ENCODE measurements at places on chromosomes 4 and X.

- H3K36me3 ChIP-seq: no peaks in the 10 kb centered on the region
- peak; percentile 25 for DNase-seq
- H3K27ac ChIP-seq: no peak overlapping the region
- H3K27me3 ChIP-seq: no peaks in the 10 kb centered on the region
These were observed 11.2 kb upstream of the GNRHR start for GRCh38 chr4:67765401-67765800.

DNA sequence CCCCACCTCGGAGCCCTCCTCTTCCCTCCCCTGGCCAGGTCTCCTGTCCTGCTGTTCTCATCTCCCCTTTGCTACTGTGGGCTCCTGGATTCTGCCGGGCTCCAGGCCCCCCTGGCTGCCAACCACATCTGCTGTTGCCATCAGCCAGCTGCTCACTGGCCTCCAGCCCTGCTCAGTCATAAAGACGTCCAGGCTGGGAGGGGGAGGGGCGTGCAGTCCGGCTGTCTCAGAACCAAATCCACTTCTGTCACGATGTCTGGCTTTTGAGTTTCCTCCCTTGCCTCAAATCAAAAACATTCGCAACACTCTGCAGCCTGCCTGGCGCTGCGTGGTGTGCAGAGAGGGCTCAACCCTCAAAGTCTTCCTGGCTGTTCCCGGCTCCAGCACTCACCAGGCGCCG is 7.1 kb downstream of the RASL11B start:
- no peak overlapping the region for H3K4me3 ChIP-seq
- no peaks in the 10 kb centered on the region for H3K27me3 ChIP-seq
- peak; percentile 93 for DNase-seq

GRCh38 chr4:116982656-116983055 is 102.7 kb downstream of the TRAM1L1 start:
- no peaks in the 10 kb centered on the region for H3K27me3 ChIP-seq
- H3K36me3 ChIP-seq: no peaks in the 10 kb centered on the region
- no peak overlapping the region for H3K4me3 ChIP-seq
- no peak overlapping the region for H3K27ac ChIP-seq
- peak; percentile 50 for DNase-seq

GRCh38 chr4:112847781-112848180 is 201.7 kb upstream of the ANK2 start:
- peaks cover 3% of the 10 kb centered on the region for H3K36me3 ChIP-seq
- H3K27me3 ChIP-seq: no peaks in the 10 kb centered on the region
- no peak for DNase-seq
- no peak overlapping the region for H3K27ac ChIP-seq
- no peaks in the 10 kb centered on the region for H3K4me1 ChIP-seq

GRCh38 chrX:105872941-105873340 is 50.6 kb downstream of the NRK start:
- H3K27me3 ChIP-seq: peaks cover 3% of the 10 kb centered on the region
- H3K27ac ChIP-seq: peak overlapping the region; percentile 49
- DNase-seq: peak; percentile 70
- H3K4me1 ChIP-seq: peaks cover 8% of the 10 kb centered on the region
- no peaks in the 10 kb centered on the region for H3K36me3 ChIP-seq

- H3K36me3 ChIP-seq: no peaks in the 10 kb centered on the region
- no peaks in the 10 kb centered on the region for H3K4me1 ChIP-seq
- H3K27me3 ChIP-seq: no peaks in the 10 kb centered on the region
- no peak overlapping the region for H3K27ac ChIP-seq
These were observed 726.6 kb downstream of the TRAM1L1 start for GRCh38 chr4:116358633-116359222.

DNA sequence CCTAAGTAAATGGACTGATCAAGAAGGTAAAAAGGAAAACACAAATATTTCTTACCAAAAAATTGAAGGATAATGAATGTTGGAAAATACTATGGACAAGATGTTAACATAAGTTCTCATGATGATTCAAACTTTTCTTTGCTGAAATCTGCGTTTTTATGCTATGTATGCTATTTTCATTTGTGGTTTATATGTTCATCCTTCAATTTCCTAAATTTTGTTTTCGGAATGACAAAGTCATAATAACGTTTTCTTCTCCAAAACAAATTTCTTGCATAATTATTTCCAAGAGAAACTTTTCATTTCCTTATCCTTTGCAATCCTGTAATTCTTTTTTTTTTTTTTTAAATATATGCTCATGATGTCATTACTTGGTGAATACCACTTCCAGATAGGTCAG is 7.8 kb downstream of the PF4V1 start:
- no peak overlapping the region for H3K4me3 ChIP-seq
- no peaks in the 10 kb centered on the region for H3K4me1 ChIP-seq

- H3K27ac ChIP-seq: no peak overlapping the region
- H3K36me3 ChIP-seq: no peaks in the 10 kb centered on the region
- DNase-seq: no peak
- H3K27me3 ChIP-seq: peaks cover 3% of the 10 kb centered on the region
These were observed 45.9 kb downstream of the VSIG4 start for GRCh38 chrX:65993915-65994460.

DNA sequence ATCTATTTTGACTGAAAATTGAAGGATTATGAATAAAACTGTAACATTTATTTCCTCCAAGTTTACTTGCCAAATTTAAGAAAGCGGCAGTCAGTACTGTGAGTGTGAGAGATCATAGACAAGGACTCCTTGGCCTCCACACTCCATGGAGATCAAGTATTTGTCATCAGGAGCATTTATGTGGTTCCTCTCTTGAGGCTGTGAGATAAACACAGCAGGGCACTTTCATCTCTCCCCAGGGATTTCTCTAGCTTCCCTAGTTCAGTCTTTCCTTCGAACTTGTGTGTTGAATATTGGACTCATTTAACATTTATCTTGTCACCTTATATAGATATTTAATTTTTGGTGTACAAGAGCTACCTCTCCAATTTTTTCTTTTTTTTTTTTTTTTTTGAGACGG is 40.8 kb downstream of the PDE5A start:
- DNase-seq: no peak
- H3K4me3 ChIP-seq: no peak overlapping the region
- no peaks in the 10 kb centered on the region for H3K4me1 ChIP-seq
- H3K36me3 ChIP-seq: no peaks in the 10 kb centered on the region
- H3K27me3 ChIP-seq: no peaks in the 10 kb centered on the region

DNA sequence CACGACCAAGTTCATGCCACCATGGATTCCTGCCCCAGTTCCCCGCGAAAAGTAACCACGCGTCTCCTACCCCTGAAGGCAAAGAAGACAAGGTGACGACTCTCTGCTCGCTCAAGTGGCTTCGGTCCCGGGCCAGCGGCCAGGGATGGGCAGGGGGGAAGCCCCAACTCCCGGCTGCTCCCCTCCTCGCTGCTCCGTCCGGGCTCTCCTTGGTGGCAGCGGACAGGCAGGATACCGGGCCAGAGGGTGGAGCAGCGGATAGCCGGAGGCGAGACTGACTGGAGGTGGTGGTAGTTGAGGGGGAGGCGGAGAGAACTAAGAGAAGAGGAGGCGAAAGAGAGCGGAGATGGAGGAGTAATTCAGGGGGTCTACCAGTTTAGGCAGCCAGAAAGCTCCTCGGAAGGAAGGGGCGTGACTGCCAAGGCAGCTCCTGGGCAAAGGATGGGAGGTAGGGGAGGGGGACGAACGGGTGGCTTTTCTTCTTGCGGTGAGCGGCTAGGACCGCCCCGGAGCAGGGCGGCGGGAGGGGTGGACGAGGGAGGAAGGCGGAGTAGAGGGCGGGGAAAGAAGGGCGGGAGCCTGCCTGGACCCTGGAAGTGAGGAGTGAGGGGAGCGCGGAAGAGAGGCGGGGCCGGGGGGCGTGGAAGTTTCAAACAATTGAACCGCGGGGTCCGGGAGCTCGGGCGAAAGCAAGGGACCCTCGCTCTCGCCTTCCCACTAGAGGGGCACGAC is at the start of gene AMOT:
TSS of gene AMOT (minus strand) at position 450 of the 732 bp plus-strand sequence. CDS start 17,705 bp downstream, outside the sequence.
- peak within 1 kb of the TSS; percentile 94 for H3K27ac ChIP-seq
- DNase-seq: peak; percentile 94
- H3K4me1 ChIP-seq: no peaks in the 10 kb centered on the region

DNA sequence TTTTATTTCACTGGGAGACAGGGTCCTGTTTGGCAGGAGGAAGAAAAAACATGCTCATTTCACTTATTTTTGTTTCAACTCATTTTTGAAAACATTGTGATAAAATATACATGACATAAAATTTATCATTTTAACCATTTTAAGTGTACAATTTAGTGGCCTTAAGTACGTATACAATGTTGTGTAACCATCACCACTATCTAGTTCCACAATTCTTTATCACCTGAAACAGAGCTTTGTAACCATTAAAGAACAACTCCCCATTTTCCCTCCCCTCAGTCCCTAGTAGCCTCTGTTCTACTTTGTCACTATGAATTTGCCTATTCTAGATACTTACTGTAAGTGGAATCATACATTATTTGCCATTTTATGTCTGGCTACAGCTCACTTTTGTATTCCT is 143.8 kb downstream of the GPAT3 start:
- H3K36me3 ChIP-seq: no peaks in the 10 kb centered on the region
- no peak for DNase-seq
- no peak overlapping the region for H3K27ac ChIP-seq
- no peaks in the 10 kb centered on the region for H3K4me1 ChIP-seq
- no peaks in the 10 kb centered on the region for H3K27me3 ChIP-seq
- no peak overlapping the region for H3K4me3 ChIP-seq

DNA sequence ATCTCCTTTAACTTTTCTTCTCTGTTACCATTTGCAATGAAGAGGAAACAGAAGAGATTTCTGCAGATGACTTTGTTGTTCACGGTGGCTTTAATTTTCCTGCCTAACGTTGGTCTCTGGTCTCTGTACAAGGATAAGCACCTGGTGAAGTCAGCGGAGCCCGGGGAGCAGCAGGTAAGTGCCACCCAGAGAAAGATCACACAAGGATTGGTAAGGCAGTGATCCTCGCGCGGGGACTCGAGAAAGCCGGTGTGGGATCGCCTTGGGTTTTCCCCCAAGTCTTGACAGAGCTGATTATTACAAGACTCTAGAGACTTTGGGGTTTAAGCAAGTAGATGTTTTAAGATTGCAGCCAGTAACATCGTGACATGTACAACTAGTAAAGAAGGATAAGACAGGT is 1.3 kb downstream of the GALNTL6 start:
- peaks cover 14% of the 10 kb centered on the region for H3K4me1 ChIP-seq
- no peaks in the 10 kb centered on the region for H3K36me3 ChIP-seq
- peaks cover 30% of the 10 kb centered on the region for H3K27me3 ChIP-seq
- H3K4me3 ChIP-seq: no peak overlapping the region

- H3K27me3 ChIP-seq: peaks cover 16% of the 10 kb centered on the region
- H3K4me3 ChIP-seq: no peak overlapping the region
- H3K36me3 ChIP-seq: no peaks in the 10 kb centered on the region
- no peaks in the 10 kb centered on the region for H3K4me1 ChIP-seq
- no peak overlapping the region for H3K27ac ChIP-seq
These were observed 1402.4 kb downstream of the FAM133A start for GRCh38 chrX:95076449-95076848.

- H3K27me3 ChIP-seq: no peaks in the 10 kb centered on the region
- no peak for DNase-seq
- H3K4me3 ChIP-seq: no peak overlapping the region
- no peak overlapping the region for H3K27ac ChIP-seq
- H3K36me3 ChIP-seq: no peaks in the 10 kb centered on the region
- H3K4me1 ChIP-seq: no peaks in the 10 kb centered on the region
These were observed 71.9 kb downstream of the AFF2 start for GRCh38 chrX:148572337-148572736.

DNA sequence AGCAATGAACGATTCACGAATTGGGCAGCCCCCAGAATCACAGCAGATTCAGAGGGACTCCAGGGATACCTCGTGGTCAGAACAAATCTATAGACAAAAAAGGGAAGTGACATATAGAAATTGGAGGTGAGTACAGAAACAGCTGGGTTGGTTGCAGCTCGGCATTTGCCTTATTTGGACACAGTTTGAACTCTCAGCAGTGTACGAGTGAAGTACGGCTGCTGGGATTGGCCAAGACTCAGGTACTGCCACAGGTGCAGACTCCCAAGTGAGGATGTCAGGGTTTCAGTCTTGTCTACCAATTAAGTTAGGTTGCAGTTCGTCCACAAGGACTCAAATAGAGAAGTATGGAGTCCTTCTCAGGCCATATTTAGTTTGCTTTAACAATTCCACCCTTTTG is 28.2 kb downstream of the HTT-AS start:
- H3K4me3 ChIP-seq: no peak overlapping the region
- H3K4me1 ChIP-seq: peaks cover 16% of the 10 kb centered on the region
- no peak overlapping the region for H3K27ac ChIP-seq
- no peaks in the 10 kb centered on the region for H3K36me3 ChIP-seq

DNA sequence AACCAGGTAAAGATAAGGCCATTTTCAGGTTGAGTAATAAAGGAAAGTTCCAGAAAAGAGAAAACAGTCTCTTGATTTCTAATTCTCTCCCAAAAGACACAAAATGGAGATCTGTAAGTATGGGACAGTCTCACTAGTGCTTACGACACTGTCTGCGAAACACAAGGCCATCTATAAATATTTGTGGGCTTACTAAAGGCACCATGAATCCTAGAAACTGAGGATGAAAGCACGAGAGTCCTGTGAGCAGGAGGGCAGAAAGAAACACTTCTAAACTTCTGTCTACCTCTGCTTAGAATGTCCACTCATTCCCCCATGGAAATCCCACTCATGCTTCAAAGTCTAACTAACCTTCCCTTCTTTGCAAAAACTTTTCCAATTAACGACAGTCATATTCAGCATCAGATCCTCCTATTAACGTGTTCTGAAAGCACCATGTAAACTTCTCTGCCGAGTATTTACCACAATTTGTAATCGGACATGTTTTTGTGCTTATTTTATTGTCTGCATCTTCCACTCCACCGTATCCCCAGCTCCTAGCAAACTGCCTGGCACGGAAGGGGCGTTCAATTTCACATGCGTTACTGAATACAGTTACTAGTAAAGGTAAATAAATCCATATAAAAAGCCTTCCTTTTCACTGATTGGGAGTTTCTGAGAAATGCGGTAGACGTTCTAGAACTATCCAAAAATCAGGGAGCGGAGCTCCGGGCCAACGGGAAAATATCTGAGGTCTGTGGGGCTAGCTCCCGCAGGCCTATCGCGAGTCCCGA is 665 bp downstream of the PSMD10 start:
- no peaks in the 10 kb centered on the region for H3K4me1 ChIP-seq
- H3K27me3 ChIP-seq: peaks cover 11% of the 10 kb centered on the region

DNA sequence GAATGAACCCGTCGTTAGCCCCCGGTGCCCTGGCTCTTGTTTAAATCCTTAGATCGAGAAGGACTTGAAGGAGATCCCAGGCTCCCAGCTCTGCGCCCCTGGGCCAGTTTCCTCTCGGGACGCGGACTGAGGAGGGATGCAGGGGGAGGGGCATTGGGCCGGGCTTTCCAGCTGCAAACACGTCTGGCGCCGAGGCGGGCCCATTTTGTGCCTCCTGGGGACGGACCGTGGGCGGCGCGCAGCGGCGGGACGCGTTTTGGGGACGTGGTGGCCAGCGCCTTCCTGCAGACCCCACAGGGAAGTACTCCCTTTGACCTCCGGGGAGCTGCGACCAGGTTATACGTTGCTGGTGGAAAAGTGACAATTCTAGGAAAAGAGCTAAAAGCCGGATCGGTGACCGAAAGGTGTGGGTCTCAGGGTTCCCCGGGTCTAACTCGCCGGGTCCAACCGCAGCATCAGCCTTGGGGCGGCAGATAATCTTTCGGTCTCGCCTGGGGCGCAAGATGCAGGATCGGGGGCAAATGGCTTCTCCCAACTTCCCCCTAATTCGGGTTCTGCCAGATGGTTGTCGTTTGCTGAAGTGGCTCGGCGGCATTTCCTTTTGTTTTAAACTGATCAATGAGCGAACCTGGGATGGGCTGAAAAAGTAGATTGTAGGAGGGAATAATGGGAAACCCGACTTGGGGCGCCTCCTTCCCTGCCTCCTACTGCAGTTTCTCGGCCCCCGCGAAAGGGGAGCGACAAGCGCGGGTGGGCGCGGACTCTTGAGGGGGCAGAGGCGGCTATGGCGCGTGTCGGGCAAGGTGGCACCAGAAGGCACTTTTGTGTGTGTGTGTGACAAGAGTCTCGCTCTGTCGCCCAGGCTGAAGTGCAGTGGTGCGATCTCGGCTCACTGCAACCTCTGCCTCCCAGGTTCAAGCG is 2.9 kb downstream of the PDGFRA start:
- H3K4me3 ChIP-seq: peak overlapping the region; percentile 63
- peak overlapping the region; percentile 72 for H3K27ac ChIP-seq
- peaks cover 72% of the 10 kb centered on the region for H3K27me3 ChIP-seq
- H3K4me1 ChIP-seq: peaks cover 55% of the 10 kb centered on the region
- H3K36me3 ChIP-seq: no peaks in the 10 kb centered on the region

Data from muscle of leg (tissue), 16 donors.